Activated naive CD4-positive, alpha-beta T cell treated with anti-CD3 and anti-CD28 coated beads for 36 hours (primary cell): ENCODE measurements at places on chromosomes 5 and 9.

GRCh38 chr9:108786322-108786721 is 69.5 kb downstream of the ACTL7B start:
- no peak for DNase-seq

GRCh38 chr5:38641003-38641402 is 84.6 kb upstream of the LIFR start:
- no peak for DNase-seq

DNA sequence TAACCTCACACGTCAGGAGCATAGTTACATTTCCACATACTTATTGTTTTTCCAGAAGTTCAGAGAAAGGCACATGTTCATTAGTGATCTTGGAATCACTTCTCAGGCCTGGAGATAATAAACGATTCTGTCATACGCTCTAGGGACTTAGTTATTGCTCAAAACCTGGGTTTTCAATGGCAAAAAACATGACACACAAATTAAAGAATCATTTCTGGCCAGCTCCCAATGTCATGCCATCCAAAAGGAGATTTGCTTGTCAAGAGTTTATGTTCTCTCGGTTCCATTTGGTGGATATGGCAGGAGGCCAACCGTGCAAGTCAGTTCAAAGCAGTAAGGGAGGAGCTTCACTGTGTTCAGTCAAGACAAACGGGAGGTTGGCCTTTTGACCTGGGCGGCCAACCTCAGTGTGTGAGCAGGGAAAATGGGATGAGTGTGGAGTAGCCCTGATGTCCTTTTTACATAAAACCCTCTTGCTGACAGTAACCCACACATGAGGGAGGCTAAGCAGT is 123.4 kb downstream of the NXNL2 start:
- no peak for DNase-seq

DNA sequence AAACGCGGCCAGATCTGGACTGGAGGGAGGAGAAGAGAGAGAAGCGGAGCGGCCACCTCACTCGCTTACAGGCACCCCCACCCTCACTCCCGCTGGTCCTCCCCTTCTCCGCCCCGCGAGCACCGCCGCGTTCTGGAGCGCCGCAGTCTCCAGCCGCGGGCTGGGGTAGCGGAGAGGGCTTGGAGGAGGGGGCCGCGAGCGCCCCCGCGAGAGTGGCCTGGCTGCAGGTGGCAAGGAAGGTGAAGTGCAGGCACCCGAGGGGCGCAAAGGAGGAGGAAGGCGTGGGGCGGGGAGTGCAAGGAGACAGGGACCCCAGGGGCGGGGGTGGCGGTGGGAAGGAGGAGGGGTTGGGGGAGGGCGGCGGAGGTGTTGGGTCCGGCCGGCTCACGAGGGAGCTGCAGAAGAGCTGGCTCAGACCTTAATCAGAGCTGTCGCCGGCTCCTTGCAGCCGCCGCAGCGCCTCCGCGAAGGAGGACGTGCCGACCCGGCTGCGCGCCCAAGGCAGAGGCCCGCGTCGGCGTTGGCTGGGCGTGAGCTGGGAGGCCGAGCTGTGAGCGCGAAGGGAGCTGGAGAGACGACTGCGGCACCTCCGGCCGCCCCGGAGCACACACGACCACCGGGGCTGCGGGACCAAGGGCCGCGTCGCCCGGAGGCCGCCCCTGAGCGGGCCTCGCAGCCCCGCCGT is at the start of gene DMRT3:
Gene DMRT3 (plus strand): TSS at position 398 of the 685 bp plus-strand sequence. CDS start 347 bp downstream, outside the sequence.
- no peak for DNase-seq

- no peak for DNase-seq
These were observed 29.2 kb downstream of the IZUMO3 start for GRCh38 chr9:24516463-24516862.

DNA sequence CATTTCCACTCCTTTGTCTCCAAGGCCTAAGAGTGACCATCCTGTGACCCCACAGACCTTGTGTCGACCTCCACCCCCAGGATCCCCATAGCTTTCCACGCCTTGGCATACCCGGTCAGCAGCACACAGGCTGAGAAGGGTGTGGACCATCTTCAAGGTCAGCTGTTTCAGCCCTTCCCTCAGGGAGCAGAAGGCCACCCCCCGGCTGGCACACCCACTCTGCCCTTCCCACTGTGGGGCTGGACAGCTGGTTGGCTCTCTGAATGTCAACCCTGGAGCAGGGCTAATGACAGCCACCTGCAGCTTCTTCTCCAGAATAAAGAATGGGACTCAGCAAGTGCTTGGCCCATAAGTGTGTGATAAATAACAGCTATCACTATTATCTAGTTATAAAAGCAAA is 93.1 kb downstream of the OLFM1 start:
- DNase-seq, result no peak
